Trophoblast cell (in vitro differentiated cells and primary cell): ENCODE measurements at places on chromosomes 4 and X.

DNA sequence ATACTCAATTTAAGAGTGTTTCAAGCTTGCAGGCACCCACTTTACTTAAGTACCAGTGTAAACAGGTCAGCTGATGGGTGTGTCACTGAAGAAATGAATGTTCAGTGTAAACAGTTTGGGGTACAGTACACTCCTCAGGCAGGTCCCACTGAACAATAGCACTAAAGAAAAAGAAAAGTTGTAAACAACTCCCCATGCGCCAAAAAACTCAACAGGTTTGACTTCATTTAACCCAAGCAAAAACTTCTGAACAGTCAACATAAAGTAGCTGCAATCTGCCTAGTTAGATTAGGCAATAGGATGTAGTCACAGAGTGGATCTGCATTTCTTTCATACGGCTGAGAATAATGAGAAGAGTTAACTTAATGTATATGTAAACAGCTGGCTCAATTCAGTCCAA is 93.2 kb downstream of the FAM13A start:
- DNase-seq: peak; percentile 23

DNA sequence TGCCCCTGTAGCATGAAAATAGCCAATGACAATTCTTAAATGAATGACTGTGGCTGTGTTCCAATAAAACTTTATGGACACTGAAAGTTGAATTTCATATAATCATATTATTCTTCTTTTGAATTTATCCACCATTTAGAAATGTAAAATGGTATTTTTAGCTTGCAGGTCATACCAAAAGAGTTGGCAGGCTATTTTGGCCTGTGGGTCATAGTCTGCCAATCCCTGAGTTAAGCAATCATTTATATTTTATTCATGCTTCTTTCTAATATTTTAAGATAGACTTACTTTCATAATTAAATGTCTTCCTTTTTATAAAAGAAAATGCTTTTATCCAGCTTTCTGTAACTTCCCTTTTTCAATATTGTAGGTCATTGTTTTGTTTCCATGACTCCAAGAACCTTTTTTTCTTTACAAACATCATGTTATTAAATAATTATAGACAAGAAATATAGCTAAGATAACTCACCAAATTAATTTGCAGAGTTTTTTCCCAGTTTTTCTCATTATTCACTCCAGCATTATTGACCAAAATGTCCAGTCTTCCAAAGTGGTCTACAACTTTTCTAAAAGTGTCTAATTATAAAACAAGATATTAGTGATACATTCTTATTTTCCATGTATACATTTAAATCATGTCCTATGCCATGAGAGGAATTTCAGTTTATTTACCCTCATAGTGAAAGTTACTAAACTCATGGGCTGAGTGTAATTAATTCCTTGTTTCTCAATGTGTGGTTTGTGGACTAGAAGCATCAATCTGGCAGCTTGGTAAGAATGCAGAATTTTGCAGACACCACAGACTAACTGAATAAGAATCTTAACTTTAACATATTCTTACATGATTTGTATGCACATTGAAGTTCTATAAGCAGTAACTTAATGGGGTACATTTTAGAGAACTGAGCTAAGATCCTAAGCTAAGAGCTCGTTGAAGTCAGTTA is 4.5 kb downstream of the HPGD start:
- DNase-seq: no peak

DNA sequence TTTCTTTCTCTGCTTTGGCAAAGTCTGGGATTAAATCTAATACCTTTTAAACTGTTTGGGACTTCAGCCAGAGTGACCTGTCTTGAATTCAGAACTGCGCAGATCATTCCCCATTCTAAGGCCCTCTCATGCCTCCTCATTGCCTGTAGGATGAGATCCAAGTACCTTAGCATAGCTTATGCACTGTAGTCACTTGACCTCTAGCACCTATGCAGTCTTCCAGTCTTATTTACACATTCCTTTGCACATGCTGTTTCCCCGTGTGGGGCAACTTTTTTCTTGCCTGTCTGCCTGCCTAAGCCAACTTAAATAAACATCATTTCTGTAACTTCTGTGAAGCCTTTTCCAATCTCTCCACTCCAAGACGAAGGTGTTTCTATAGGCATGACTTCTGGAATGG is 68.4 kb downstream of the AR start:
- DNase-seq: no peak

- no peak for DNase-seq
These were observed 121.3 kb downstream of the SNCA start for GRCh38 chr4:89715631-89716030.

- no peak for DNase-seq
These were observed 12.6 kb downstream of the EFNB1 start for GRCh38 chrX:68841251-68842049.

DNA sequence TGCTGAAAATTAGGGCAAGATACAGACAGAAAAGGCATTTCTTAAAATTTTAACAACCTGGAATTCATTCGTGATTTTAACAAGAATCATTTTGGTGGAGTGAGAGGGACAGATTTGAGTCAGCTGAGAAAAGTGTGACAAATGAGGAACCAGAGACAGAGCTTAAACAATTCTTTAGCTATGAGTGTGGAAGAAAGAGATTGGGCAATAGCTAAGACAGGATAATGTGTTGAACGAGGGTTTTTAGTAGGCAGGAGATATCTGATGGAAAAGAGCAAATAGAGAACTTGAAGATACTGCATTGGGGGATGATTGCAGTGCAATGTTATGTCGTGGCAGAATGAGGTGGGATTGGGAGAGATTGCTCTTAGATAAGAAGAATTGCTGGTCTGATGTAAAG is 164.2 kb upstream of the SPRY1 start:
- no peak for DNase-seq

- peak; percentile 79 for DNase-seq
These were observed 97.3 kb upstream of the DCLK2 start for GRCh38 chr4:149980941-149981340.

GRCh38 chr4:25551605-25552004 is 104.0 kb upstream of the SLC34A2 start:
- no peak for DNase-seq

DNA sequence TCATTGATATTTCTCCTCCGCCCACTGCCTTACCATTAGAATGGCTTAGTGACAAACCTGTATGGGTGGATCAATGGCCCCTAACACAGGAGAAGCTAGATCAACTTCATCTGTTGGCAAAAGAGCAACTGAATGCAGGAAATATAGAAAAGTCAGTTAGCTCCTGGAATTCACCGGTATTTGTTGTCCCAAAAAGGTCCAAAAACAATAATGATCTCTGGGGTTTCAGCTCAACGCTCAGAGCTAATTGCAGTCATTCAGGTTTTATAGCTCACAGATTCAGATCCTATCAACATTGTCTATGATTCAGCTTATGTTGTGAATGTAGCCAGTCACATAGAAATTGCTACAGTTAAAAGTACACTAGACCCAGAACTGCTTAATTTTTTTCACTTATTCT is 124.0 kb upstream of the ZCCHC13 start:
- DNase-seq: no peak

DNA sequence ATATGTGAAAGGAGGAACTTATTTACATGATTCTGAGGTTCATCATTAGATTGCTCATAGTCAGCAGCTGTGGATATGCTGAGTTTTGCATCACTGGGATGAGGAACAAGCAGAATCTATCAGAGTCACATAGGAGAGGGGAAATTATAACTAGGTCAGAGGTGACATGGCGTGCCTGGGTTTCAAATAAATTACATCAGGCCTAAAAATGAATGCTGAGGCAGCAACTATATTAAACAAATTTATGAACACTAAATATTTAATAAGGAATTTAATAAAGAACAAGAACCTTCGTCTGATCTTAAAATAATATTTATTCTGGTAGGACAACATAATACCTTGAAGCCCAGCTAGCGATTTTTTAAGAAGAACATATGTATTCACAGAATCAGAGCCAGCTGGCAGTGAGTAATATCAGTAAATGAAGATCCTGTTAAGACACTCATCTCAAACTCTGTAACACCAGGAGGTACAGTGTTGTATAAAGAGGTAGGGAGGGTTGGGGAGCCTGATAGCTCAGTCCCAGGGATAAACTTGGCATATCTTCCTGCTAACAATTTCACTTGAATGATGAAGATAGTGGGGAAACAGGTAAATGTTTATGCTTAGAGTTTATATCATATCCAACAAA is 60.9 kb upstream of the HS3ST1 start:
- peak; percentile 47 for DNase-seq

DNA sequence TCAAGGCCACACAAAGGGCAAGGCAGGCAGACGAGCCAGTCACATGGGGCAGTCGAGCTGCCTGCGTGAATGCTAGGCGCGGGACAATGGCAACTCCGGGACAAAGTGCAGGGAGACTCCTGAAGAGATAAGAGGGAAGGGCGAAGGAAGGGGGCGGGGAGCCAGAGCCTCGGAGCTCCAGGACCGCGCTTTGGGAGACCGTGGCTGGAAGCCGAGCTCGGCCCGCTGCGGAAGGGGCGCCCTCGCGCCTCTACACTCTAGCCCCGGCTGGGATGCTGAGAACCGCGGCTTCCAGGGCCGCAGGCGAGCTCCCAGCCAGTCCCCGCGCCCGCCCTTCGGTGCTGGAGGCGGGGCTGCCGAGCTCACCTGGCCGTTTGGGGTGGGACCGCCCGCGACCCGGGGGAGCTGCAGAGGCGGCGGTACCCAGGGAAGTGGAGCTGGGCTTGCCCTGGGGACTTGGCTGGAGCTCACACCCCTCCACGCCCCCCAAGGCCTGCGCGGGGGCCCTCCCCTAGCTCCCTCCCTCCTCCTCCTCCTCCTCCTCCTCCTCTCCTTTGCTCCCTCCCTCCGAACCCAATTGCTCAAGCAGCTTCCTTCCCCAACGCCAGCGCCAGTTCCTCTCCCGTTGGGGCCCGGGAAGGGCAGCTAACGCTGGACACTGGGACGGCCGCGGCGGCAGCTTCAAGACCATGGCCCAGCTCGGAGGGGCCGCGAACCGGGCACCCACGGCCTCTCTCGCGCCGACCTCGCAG is at the start of gene SOWAHD:
Gene SOWAHD (plus strand): TSS at position 610 of the 752 bp plus-strand sequence. CDS start 80 bp downstream, at position 690.
- peak; percentile 71 for DNase-seq

- DNase-seq: peak; percentile 61
These were observed 90.7 kb downstream of the WDFY3 start for GRCh38 chr4:84875636-84876371.

- no peak for DNase-seq
These were observed 111.3 kb downstream of the PCDH18 start for GRCh38 chr4:137420901-137421396.

- peak; percentile 46 for DNase-seq
These were observed 9.6 kb upstream of the MAP7D3 start for GRCh38 chrX:136260776-136261175.

DNA sequence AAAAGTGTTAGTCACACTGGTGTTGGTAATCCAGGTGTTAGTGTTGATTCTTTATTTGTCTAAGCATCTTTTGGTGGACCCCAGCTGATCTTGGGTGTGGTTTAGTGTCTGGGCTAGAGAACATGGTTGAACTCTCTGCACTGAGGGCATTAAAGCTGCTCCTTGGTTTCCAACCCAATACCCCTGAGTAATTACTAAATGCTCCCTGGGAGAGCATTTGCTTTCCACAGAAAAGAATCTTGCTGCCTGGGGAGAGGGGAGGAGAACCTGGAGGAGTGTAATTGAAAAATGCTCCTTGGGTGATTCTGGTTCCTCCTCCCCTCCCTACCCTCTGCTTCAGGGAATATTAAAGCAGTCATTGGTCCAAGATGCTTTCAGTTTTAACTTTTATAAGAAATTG is 3.1 kb downstream of the GUCY1B1 start:
- DNase-seq: no peak

GRCh38 chr4:141066690-141067089 is 66.6 kb downstream of the RNF150 start:
- no peak for DNase-seq

DNA sequence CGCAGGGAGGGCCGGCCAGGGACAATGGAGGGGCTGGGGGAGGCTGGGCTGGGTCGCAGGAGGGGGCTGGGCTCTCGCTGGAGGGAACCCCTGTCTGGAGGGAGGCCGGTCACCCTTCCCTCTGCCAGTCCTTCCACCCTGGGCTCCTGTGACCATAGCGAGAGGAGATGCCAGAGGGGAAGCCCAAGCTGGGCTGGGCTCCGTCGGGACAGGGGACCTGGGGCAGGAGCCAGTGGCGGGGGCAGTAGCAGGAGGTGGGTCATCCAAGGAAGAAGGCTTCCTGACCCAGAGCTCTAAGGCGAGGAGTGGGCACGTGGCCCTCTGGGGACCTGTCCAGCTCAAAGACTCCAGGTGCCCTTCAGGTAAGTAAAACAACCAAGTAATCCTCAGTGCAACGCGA is 16.9 kb downstream of the CTAG1B start:
- no peak for DNase-seq

GRCh38 chr4:98314791-98315565 is 53.8 kb downstream of the RAP1GDS1 start:
- DNase-seq: peak; percentile 46

DNA sequence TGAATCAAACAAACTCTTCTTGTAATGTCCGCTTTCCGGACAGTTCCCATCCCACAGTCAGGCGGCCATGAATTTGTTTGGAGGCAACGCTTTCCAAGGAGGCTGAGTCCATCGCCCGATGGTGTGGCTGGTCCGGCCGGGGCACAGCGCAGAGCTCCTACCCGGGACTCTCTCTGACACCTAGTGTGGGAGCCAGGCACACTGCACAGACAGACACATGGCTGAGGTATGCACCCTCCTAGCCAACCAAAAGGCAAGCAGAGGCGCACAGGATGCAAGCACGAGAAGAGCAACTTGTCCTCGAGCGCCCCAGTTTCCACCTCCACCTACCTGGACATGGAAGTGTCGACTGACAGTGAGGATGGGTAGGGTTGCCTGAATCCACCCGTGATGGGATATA is 87.5 kb downstream of the LEF1 start:
- no peak for DNase-seq

GRCh38 chrX:150525061-150525919 is 43.1 kb upstream of the MTM1 start:
- DNase-seq: no peak
